ENCODE measurements at places on chromosomes 2 and 18.

GRCh38 chr18:40769786-40770185, 1185.2 kb upstream of the PIK3C3 start:
- DNase-seq = no peak

DNA sequence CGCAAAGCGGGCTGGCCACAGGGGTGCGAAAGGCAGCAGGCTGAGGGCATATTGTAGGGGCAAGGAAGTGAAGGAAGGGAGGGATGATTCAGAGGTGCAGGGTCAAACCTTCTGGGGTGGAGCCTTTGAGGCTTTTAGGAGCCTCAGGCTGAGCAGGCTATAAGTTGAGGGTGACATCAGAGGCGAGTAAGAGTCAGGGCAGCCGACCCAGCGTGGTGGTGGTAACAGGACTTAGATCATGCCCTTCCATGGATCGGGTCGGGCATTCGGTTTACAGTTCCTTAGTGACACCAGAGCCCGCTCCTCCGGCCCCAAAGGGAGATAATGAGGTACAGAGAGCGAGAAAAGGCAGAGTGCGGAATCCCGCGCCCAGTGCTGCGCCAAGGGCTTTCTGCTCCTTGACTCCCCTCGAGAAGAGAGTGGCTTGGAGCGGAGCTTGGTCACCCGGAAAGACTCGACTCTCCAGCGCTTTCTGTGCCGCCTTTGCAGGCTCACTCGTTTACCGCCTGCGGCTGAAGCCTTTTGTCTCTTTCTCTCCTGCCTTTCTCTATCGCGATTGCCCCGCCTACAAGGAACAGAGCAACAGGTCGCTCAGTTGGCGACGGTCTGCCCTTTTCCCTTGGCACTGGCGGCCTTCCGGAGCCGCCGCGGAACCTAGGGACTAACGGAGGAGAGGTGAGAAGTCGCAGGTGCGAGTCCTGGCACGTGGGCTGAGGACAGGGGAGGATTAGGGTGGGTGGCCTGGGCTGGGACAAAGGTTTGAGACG, 720 bp downstream of the LBX2 start:
- DNase-seq = no peak

DNA sequence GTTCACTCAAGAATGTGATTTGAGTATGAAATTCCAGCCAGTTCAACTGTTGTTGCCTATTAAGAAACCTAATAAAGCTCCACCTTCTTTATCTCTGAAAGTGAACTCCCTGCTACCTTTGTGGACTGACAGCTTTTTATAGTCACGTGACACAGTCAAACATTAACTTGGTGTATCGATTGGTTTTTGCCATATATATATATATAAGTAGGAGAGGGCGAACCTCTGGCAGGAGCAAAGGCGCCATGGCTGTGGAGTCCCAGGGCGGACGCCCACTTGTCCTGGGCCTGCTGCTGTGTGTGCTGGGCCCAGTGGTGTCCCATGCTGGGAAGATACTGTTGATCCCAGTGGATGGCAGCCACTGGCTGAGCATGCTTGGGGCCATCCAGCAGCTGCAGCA, at the start of gene UGT1A1:
Gene UGT1A1 (plus strand): TSS at position 228 of the 400 bp plus-strand sequence. CDS start 18 bp downstream, at position 246.
- DNase-seq = no peak

DNA sequence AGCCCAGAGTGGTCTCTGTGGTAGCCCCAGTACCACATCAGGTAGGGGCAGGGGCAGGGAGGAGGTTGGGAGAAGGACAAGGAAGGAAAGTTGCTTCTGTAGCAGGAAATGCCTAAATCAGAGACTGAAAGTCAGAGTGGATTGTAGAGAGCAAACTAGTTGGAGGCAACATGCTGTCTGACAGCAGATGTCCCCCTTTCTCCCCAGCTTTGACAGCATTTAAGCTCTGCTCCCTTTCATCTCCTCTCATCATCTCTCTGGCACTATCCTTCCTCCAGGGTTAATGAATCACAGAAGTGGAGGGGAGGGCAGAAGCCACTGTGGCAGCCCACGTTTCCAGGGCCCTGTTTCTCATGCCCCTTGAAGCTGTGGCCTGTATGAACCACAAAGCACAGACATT, 50.4 kb downstream of the BOD1L2 start:
- DNase-seq = no peak

All from activated T-cell treated with anti-CD3 and anti-CD28 coated beads for 4 hours (primary cell).